ENCODE measurements at places on chromosomes 3 and 15.
A peak's percentile ranks its signal among the peaks of the same experiment; 100 is the strongest.

DNA sequence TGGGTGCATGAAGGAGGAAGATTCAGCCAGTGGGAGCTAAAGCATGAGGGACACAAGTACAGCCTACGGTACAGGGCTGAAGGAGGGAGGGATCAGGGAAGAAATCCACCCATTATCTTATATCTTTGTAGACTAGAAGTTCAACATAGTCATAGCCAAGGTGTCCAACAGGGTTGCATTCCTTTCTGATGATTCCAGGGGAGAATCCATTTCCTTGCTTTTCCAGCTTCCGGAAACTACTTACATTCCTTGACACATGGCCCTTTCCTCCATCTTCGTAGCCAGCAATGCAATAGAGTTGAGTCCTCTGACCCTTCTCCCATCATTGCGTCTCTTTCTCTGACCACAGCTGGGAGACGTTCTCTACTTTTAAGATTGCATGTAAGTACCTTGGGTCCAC, 471.0 kb upstream of the SEMA6D start:
- DNase-seq: no peak

GRCh38 chr15:94203306-94203705, 28.1 kb upstream of the MCTP2 start:
- DNase-seq: no peak

GRCh38 chr3:87625876-87626275, 349.5 kb upstream of the POU1F1 start:
- DNase-seq: no peak

DNA sequence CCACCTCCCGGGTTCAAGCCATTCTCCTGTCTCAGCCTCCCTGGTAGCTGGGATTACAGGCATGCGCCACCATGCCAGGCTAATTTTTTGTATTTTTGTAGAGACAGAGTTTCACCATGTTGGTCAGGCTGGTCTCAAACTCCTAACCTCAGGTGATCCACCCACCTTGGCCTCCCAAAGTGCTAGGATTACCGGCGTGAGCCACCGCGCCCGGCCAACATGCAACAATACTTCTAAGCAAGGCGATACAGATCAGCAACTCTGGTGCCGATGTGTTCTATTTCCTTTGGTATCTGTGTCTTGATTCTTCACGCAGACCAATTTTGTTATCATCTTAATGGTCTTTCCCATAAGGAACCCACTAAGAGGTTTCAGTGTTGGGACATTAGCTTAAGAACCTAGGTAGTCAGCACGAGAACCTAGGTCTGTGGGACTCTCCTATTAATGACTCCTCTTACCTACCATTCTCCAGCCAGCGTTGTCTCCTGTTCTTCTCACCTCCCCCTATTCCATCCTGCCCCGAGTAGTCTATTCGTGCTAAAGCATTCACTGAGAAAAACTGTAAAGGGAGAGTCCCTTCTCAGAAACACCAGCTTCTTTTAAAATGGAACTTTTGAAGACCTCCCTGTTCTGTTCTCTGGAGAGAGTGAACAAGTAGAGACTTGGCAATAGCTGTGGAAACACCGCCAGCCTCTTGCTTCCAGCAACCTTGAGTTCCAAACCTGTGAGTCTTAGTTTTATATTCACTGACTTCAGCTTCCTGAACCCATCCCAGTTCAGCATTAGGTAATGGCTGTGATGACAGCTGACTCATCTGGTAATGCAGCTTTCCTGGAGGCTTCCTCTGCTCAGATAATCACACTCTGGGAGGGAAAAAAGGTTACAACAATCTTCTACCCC, 61.2 kb downstream of the TSC22D2 start:
- DNase-seq: peak; percentile 91

GRCh38 chr15:70385052-70385451, 287.3 kb upstream of the TLE3 start:
- no peak for DNase-seq

DNA sequence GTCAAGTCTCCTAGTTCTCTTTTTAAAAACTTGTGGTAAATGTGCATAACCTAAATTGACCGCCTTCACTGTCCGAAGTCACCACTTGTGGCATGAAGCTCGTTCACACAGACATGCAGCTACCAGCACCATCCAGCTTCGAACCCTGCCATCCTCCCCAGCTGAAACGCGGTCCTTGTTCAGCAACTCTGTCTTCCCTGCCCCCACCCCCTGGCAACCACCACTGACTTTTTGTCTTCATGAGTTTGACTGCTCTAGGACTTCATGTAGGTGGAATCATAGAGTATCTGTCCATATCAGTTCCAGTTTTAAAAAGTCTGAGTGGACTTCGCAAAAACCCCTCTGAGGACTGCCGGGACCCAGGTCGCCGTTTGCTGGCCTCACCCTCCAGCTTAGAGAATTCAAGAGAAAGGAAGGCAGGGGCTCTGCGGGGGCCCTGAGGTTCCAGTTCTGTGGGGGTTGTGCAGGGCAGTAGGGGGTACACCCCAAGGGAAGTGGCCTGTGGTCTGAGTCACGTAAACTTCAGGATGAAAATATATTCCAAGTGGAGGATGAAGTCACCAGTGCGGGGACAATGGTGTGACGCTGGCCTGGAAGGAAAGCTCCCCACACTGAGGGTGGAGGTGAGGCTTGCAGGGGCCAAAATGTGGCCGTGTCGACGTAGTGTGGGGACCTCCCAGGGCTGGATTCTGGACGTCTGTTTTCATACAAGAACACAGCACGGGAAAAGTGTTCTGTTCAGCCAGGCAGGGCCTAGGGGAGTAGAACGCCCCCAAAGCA, 67.6 kb downstream of the ABTB1 start:
- no peak for DNase-seq

DNA sequence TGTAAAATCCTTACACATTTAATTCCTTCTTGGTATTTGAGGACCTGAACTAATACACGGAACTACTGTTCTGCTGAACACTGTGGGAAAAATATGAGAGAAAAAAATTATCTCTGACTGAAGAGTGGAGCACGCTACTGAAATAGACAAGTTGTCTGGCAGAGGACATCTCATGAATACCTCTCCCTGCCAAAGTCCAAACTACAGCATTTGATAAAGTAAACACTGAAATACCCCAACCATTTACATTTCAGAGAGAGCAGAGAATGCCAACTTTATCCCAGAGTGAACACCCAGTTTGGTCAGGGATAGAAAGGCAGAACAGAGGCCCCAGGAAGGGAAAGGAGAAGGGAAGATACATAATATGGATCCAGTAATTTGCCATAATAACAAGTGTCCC, 920.7 kb downstream of the SQOR start:
- DNase-seq: no peak

DNA sequence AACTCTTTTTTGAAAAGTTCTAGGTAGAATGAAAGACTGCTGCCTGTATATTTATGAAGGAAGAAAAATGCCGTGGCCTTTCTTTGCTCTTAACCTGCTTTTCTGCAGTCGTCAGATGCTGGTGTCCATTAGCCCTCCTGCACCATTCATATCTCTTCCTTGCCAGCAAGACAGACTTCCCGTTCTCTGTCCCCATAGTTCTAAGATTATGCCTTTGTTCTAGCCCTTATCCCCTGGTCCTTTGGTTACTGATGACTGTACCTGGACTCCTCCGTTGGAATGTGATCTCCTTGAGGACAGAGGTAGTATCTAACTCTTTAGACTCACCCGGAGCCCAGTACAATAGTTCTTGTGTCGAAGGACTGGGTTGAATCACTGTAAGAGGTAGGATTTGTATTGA, 16.8 kb downstream of the ABHD17C start:
- no peak for DNase-seq

GRCh38 chr3:151931171-151931570, 57.7 kb downstream of the SUCNR1 start:
- DNase-seq: no peak

- no peak for DNase-seq
Measured at GRCh38 chr15:91556926-91557325, 296.6 kb upstream of the SLCO3A1 start.

DNA sequence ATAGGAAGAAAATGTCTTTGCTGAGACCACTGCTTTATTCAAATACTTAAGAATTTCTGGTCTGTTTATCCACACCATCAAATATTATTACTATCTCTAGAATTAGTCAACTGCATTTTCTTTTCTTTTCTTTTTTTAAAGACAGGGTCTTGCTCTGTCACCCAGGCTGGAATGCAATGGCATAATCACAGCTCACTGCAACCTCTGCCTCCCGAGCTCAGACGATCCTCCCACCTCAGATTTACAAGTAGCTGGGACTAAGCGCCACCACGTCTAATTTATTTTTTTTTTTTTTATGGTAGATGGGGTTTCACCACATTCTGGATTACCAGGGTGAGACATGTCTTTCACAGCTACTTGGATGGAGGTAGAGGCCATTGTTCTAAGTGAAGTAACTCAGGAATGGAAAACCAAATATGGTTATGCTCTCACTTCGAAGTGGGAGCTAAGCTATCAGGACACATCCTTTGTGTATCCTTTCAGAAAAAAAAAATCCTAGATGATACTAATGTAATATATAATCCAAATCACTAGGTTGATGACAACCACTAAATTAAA, 52.8 kb downstream of the STAG1 start:
- no peak for DNase-seq

- DNase-seq: no peak
Measured at GRCh38 chr15:52206446-52206845, 15.3 kb upstream of the GNB5 start.

- DNase-seq: no peak
Measured at GRCh38 chr3:66077973-66078372, 39.3 kb upstream of the MAGI1 start.

- DNase-seq: no peak
Measured at GRCh38 chr3:158005391-158006100, 100.7 kb downstream of the SHOX2 start.

DNA sequence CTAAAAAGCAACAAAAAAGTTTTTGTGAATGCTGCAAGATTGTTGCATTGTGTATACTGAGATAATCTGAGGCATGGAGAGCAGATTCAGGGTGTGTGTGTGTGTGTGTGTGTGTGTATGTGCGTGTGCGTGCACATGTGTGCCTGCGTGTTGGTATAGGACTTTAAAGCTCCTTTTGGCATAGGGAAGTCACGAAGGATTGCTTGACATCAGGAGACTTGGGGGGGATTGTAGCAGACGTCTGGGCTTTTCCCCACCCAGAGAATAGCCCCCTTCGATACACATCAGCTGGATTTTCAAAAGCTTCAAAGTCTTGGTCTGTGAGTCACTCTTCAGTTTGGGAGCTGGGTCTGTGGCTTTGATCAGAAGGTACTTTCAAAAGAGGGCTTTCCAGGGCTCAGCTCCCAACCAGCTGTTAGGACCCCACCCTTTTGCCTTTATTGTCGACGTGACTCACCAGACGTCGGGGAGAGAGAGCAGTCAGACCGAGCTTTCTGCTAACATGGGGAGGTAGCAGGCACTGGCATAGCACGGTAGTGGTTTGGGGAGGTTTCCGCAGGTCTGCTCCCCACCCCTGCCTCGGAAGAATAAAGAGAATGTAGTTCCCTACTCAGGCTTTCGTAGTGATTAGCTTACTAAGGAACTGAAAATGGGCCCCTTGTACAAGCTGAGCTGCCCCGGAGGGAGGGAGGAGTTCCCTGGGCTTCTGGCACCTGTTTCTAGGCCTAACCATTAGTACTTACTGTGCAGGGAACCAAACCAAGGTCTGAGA, 4.7 kb downstream of the BHLHE40 start:
- peak; percentile 62 for DNase-seq

DNA sequence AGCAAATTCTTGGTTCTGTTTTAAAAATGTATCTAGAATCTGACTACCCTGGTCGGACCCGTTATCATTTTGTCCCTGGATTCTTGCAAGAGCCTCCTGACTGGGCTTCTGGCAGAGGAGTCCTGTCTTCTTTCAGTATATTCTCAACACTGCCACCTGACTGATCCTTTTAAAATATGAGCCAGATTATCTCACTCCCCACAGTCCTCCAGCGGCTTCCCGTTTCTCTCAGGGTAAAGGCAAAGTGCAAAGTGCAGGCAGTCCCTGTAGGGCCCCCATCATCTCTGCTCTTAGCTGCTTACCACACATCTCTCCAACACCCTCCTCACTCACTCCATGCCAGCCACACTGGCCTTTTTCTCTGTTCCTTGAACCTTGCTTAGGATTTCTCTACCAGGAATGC, 28.4 kb downstream of the CRTC3 start:
- no peak for DNase-seq

- DNase-seq: no peak
Measured at GRCh38 chr15:40955141-40955903, 2.1 kb downstream of the CHAC1 start.

- DNase-seq: no peak
Measured at GRCh38 chr15:63909819-63910437, 76.2 kb upstream of the HERC1 start.

GRCh38 chr3:30686799-30687198, 80.4 kb downstream of the TGFBR2 start:
- no peak for DNase-seq

DNA sequence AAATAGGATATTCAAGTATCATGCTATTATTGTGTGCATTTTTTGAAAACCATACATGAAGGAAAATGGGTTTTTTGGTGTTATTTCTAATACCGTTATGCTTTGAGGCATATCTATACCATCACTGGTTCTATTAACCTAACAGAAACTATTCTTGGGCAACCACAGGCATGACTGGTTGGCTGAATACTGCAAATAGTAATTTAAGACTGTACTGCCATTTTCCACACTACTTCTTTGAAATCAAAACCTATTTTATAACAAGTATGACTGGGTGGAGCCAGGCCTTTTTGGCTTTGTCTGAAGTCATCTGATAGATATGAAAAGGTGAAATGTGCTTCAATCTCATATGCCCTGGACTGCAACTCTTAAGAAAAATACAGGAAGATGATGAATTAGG, 115.1 kb downstream of the ULK4 start:
- no peak for DNase-seq

DNA sequence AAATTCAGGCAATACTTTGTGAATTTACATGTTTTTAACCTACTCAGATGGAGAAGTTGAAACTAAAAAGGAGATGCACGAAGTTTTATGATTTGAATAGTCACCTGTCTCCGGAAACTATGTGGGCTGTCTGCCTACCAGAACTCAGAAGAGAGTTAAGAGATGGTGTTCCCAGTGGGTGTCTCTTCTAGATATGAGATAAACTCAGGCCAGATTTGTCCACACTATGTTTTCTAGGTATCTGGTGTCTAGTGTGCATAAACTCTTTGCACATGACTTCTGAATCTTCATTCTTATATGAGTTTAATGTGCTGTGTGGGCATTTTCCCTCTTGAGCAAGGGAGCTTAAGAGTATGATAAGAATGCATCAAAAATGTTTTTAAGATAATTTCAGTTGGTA, 222.8 kb downstream of the FOXP1 start:
- DNase-seq: no peak

DNA sequence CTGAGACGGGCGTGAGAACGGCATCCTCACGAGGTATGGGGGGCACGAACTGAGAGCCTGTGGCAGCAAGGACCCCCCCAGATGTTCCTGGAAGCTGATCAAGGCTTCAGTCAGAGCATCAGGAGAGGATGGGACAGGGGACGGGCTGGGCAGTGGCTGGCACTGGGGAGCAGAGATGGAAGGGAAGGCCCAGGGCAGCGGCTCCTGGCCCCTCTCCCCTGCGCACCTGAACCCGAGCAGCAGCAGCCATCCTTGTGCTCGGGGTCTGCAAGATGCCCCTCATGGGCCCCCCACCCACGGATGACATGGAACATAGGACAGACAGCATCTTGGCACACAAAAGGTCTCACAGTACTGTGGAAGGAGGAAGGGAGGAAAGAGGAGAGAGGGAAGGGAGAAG, 51.3 kb downstream of the DHX30 start:
- no peak for DNase-seq

- no peak for DNase-seq
Measured at GRCh38 chr3:58012302-58012701, 4.1 kb downstream of the FLNB start.

All from RWPE1 (cell line).